ENCODE measurements at places on chromosomes 16 and 17.

DNA sequence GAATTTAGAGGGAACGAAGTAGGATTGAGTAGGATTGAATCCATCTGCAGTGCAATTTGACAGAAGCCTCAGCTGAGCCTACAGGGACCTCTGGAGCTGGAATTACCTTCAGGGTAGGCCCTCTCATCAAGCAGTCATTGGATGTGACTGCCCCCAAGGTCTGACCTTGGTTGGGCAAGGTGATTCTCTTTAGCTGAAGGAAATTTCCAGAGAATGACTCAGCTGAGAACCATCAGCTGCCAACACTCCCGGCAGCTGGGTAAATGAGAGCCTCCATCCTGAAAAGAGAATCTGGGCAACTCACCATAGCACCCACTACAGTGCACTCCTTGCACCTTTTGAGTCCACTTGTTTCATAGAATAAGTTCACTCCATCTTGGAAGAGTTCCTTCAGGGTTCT is 113.5 kb upstream of the MED13 start:
- no peak for DNase-seq

DNA sequence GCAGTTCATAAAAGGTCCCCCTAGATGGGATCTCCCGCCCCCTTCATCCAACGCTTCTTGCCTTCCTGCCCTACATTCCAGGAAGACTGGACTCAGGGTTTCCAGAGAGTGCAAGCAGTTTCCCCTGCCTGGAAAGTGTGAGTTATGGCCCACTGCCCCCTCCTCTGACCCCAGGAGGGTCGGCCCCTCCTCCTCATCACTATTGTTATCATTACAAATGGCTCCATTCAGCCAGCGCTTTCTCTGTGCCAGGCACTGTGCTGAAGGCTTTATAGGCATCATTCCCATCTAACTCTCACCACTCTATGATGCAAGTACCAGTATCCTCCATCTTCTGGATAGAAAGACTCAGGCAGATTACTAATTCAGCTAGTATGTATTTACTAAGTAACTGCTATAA is 90.7 kb downstream of the USP31 start:
- no peak for DNase-seq

GRCh38 chr16:82182266-82183003 is 12.4 kb upstream of the MPHOSPH6 start:
- DNase-seq: no peak

GRCh38 chr16:75226550-75227360 is 8.0 kb downstream of the CTRB1 start:
- DNase-seq: no peak

- no peak for DNase-seq
Observed at GRCh38 chr16:85207357-85207921, 95.2 kb upstream of the CIBAR2 start.

DNA sequence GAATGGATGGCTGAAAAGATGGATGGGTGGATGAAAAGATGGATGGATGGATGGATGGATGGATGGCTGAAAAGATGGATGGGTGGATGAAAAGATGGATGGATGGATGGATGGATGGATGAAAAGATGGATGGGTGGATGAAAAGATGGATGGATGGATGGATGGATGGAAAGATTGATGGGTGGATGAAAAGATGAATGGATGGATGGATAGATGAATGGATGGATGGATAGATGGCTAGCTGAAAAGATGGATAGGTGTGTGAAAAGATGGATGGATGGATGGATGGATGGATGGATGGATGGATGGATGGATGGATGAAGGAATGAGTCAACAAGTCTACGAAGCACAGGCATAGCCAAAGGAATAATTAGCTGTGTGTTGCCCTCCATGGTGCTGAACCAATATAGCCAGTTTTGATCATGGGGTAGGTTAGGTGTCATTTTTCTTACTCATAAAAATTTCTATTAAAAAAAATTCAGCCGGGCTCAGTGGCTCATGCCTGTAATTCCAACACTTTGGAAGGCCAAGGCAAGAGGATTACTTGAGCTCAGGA is 41.1 kb downstream of the NLRC5 start:
- no peak for DNase-seq

GRCh38 chr16:68188170-68188569 is 47.8 kb downstream of the ESRP2 start:
- no peak for DNase-seq

Measured in NCI-H1105 treated with DMSO at 0.1 percent for 48 hours (cell line).